OCI-LY7 (cell line): ENCODE measurements at places on chromosomes 16 and 17.

GRCh38 chr16:56145369-56145768 is 45.9 kb upstream of the GNAO1 start:
- DNase-seq, result no peak

DNA sequence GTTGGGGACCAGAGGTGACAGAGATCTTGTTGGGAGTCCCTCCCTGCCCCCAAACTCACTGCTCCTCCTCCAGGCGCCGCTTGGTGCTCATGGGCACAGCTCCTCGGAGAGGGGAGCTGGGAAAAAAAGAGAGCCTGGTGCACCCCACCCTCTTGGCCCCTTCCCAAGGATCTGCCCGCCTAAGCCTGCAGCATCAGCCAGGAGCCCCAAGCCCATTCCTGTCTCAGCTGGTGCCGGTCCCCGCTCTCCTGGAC is 400 bp downstream of the HCFC1R1 start:
- no peak for DNase-seq

GRCh38 chr17:45995627-45996270 is 3.3 kb upstream of the STH start:
- DNase-seq, result no peak

DNA sequence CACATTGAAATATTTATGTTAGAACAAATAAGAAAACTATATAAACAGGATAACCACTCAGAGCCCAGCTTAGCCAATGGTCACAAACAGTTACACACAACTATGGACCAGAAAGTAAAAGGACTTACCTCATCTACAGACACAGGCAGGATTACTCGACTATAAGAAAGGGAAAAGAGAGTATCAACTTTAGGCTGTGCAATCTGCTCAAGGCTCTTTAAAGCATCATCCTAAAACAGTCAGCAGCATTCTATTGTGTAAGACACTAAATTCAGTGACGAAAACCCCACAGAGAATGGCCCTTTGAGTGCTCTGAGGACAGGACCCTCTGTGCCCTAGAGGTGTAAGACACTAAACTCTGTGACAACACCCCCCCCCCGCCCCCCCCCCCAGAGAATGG is 4.2 kb downstream of the PITPNA start:
- DNase-seq, result no peak
